ENCODE measurements at places on chromosomes 16 and 17.

GRCh38 chr17:30545024-30545423 lies 67.8 kb downstream of the GOSR1 start:
- no peak for DNase-seq

GRCh38 chr17:50266384-50267073 lies 7.7 kb upstream of the TMEM92 start:
- peak; percentile 69 for DNase-seq

DNA sequence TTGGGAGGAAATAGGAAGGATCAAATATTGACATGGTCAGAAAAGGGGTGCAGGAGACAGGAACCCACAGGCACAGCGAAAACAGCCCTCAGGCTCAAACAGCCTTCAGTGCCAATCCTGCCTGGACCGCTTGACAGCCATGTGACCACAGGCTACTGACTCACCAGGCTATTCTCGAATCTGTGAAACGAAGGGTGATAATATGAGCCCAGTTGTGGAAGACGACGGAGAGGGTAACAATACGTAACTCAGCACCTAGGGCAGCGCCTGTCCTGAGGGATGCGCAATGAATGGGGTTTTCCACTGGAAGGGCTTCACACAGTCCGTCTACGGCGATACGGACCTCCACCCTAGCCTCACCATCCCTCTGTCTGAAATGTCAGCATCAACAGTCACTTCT lies 117.3 kb upstream of the RCVRN start:
- DNase-seq, result no peak

DNA sequence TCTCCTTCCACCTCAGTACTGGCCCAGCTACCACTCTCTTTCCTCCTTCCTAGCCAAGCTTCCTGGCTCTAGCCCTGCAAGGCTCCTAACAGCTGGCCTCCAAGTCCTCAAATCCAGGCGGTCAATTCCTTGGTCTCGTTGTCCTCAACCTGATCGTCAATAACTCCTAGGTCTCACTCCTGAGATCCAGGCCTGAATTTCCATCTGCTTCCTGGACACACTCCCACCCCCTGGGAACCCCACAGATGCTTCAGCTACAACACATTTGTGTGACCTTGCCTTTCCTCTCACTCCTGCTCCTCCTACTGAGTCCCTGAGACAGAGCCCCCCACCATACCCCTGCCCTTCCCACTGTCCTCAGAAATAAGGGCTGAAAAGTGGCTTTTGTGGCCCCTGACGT lies 2.3 kb downstream of the ENKD1 start:
- no peak for DNase-seq

- no peak for DNase-seq
Observed at GRCh38 chr17:2188971-2189630, 114.5 kb downstream of the SMG6 start.

DNA sequence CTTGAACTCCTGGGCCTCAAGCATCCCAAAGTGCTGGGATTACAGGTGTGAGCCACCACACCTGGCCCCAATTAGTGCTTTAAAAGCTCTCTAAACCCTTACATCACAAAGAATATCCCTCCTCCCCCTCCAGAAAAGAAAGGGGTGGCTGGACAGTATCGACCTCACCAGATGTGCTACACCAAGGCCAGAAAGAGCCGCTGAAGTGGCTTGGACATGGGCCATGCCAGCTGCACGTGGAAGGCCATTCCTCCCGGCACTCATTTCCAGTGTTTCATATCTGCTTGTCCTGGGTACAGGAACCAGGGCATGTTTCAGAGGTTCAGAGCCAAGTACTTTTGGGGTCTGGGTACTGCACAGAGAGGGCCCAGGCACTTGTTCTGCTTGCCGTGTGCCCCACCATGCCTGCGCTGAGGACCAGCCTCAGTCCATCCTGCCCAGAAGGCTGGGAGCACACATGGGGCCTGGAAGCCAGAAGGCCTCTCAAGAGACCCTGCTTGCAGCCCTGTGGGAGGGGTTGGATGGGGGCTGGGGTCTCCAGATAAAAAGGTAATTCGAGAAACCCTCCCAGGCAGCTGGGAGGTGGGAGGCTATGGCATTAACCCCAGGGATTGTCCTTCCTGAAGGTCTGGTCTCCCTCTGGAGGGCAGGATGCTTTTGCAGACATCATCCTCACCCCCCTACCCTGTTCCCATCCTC lies 3.5 kb upstream of the SRRM2 start:
- DNase-seq, result no peak

DNA sequence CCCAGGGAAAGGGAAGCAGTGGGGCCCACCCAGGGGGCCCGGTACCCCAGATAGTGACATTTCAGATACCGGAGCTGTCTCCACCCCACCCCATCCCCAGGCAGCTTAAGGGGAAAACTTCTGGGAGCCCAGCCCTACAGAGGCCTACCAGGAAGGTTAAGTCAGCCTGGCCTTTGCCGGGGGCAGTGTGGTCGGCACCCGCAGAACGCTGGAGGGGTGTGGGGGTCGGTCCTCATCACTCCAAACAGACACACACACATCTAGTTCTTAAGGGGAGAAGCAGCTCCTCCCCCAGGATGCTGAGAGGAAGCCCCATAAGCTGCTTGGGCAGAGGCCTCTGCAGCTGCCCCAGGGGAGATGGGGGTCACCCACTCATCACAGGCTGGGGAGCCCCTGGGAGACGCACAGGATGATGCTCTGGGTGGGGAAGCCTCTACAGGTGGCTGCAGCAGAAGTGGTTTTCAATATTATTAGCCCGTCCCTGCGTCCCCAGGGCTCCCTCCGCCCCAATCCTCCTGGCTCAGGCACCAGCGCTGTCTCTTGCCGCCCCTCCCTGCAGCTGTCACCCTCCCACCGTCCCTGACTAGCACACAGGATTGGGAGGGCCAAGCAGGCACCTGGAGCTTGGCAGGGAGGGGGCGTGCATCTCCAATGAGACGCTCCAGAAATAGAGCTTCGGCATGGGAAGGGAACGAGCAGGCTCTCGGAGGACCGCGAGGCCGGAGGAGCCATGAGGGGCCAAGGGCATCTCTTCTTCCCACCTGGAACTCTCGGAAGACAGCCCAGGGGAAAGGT lies 1.4 kb upstream of the ABR start:
- no peak for DNase-seq

DNA sequence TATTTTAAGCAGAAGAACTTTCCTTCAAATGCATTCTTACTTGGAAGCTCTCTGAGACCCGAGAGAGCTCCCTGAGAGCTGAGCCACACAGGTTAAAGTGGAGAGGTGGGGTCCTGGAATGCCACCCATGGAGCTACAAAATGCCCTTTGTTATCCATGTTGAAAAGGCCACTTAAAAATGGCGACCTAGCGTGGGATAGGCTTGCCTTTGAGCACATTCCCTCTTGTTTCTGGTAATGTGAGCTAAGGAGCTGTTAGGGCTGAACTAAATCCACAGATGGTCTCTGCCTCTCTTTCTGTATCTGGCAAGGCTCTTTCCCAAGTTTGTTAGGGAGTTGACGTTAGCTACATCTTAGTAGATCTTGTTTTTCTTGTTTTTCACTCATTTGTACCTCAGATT lies 171.6 kb downstream of the SNX29 start:
- no peak for DNase-seq

DNA sequence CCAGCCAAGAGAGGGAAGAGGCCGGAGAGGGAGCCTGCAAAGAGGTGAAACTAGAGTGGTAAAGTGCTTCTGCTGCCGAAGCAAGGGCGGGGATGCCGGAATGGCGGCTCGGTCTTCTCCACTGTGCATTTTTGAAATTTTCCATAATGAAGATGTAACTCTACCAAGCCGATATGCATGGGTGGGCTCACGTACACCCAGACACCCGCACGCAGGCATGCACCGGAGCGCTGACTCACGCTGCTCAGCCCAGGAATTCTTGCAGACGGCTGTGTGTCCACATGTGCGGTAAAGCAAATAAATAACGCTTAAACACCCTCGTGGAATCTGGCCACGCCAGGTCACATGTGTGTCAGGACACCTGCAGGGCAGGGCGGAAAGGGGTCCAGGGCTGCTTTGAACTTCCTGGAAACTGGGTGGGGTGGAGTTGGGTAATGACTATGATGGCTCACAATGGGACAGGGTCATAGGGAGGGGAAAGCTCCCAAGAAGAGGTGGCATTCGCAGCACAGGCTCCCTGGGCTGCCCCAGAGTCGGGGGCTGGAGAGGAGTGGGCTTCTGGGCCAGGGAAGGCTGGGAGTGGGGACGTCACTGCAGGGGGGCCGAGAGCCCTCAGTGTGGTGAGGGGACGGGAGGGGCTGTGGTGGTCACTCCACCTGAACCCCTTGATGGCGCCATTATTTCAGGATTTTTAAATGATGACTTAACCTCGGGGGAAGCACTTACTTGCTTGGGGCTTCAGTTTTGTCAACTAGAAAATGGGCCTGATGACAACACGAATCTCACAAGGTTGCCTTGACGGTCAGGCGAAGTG lies 265.5 kb downstream of the PARN start:
- DNase-seq, result no peak

GRCh38 chr17:9977180-9977575 lies 72.1 kb upstream of the RCVRN start:
- DNase-seq, result no peak

- DNase-seq, result no peak
Observed at GRCh38 chr16:12723681-12724080, 80.0 kb downstream of the CPPED1 start.

Data from HCEC 1CT (cell line).